Activated CD8-positive, alpha-beta memory T cell treated with anti-CD3 and anti-CD28 coated beads, Interleukin-2, amount 10 ng/mL, durations not matched to agents 7 days and 5 days (primary cell): ENCODE measurements at places on chromosomes 1 and 21.

- no peak for DNase-seq
Observed at GRCh38 chr1:154862907-154863306, 7.2 kb downstream of the KCNN3 start.

- no peak for DNase-seq
Observed at GRCh38 chr1:212539737-212540430, 68.7 kb upstream of the ATF3 start.

GRCh38 chr21:21973806-21974205 is 975.6 kb downstream of the NCAM2 start:
- DNase-seq = no peak

DNA sequence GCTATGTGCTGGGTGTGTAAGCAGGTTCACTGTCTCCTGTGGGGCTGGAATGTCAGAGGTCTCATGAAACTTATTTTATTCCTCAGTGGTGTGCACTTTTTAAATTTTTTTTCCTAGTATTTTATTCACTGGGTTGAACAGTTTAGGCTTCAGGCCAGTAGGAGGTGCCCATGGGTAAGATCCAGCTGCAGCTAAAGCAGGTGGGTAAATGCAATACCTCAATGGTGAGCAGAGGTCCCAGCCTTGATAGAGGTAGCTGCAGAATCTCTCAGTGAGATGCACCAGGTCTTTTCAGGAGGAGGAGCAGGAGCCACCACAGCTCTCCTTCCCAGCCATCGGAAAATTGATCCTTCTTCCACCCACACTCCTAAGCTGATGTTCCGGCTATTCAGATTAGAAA is 12.6 kb upstream of the OR6N2 start:
- peak; percentile 43 for DNase-seq

GRCh38 chr1:180299479-180300221 is 69.6 kb downstream of the LHX4 start:
- no peak for DNase-seq

DNA sequence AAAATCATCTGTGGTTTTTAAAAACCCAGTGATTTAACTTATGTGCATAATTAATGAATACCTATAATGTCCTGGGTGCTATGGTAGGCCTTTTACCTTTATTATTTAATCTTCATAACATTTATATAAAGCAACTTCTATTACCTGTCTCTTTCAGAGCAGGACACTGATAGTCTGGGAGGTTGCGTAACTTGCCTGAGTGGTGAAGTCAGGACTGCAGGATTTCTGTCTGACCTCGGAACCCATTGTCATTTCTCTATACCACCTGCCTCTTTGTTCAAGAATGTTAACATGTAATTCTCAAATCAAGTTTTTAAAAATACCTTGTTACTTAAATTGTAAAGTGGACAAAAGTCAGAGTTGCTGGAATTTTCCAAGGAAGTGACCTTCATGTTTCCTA is 41.0 kb upstream of the BACH1 start:
- no peak for DNase-seq

DNA sequence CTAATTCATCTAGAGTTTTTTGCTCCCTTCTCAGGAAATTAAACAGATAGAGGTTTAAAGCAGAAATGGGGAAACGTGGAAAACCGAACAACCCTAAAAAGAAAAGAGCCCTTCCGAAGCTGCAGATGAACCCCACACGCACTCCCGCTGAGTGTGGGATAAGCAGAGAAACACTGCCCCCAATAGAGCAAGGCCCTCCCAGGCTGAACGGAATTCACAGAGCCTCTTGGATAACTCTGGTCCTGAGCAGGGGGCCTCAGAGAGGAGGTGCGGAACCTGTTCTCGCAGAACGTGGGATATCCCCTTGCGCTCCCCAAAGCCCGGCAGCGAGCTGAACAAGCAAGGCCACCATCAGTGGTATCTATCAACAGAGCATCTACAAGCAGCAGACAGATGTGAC is 44.9 kb downstream of the SSBP3 start:
- no peak for DNase-seq

GRCh38 chr1:218785928-218786327 is 387.8 kb upstream of the LYPLAL1 start:
- DNase-seq = no peak

- no peak for DNase-seq
Observed at GRCh38 chr1:210685295-210685650, 356.6 kb downstream of the HHAT start.

DNA sequence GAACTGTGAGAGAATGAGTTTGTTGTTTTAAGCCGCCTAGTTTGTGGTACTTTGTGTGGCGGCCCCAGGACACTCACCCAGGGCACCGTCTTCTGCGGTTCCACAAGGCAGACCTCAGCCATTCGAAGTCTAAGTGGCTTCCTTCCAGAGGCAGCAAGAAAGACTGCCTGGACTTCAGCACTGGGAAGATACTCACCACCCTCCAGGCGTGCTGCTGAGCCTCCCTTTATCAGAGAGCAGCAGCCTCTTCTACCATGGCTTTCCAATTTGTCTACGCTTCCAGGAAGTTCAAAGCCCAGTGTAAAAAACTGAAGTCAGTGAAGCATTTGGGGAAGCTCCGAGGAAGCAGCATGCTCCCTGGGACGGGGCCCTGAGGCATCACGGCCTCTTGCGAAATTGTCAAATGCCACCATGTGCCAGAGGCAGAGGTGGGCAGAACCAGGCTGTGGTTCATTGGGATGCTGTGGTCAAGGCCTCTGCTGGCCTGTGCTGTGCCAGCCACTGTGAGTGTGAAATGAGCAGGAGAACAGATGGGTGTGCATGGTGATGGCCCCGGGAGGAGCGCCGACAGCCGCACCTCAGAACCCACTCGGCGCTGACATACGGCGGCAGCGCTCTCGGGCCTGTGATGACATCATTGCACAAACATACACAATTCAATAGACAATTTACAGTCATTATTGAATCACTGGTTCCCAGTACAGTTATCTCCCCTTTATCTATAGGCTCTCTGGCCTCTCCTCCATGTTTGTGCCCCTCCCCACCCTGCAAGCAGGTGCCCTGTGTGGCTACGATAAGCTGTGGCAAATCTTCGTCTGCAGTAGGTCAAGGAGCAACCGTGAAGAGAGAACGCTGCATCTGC is 110.4 kb downstream of the PDE9A start:
- DNase-seq = no peak

DNA sequence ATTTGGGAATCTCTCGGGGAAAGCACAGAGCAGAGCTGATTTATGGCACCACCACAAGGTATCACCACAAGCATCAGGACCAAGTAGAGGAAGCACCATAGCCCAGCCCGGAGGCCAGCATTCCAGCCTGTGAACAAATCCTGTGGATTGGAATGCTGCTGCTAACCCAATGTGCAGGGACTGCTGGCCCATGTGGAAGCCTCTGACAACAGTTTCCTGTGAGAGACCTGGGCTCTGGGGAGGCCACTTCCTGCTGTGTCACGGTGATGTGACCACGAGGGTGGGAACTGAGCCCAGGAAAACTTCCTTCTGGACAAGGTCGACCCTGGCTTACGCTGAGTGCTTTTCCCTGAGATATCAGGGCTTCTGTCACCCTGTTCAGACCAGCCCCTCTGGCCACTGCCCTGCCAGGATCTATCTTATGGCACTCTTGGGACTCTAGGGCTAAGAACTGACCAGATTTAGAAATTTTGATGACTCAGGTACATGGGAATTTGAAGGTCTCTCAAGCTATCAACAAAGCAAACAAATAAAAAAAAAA is 88.3 kb upstream of the NGF start:
- DNase-seq = no peak

DNA sequence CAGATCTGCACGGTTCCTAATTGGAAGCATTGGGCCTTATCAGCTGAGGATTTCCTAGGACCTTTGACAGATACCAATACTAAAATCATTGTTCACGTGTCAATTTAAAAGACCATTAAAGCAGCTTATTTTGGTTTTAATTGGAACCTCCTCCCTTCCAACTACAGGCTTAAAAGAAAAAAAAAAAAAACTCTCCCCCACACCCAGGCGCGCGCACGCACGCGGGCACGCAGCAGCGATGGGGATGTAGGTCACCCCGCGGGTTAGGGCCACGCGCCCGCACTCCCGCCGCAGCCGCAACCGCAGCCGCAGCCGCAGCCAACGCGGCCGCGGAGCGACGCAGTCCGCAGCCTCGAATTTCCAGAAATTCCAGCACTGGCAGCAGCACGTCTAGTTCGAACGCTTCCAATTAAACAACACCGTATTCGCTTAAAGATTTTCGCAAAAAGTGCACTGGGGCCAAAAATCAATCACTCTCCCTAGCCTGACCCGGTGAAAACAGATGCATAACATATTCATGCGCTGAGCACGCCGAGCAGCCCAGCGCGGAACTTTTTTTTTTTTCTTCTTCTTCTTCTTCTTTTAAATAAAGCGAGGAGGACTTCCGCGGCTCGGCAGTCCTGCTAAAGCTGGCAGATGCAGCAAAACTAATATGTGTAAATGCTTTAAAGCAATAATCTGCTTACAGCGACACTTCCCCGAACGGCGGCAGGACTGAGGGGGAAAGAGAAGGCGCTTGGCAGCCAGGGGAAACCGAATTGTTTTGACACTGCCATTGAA is 13.3 kb upstream of the BARHL2 start:
- DNase-seq = no peak
